IMR-90 (cell line): ENCODE measurements at places on chromosomes 1 and 21.

GRCh38 chr1:25677193-25677773, 60.7 kb downstream of the MAN1C1 start:
- DNase-seq = no peak

DNA sequence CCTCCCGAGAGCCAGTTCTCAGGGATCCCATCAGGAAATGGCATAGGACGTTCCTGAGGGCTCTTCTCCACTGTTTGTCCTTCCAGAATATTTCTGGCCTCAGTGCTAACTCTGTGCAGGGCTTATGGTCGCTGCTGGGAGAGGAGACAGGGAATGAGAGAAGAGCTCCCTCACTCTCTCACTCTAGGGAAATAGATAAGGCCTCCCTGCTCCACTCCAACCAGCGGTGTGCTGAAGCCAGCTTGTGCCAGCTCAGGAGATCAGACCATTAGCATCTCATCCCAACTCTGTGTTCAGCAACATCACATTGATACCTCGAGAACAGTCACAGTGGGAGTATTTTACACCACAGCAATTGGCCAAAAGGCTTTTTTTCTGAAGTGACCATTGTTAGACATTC, 49.2 kb upstream of the ZC3H12A start:
- DNase-seq = no peak

DNA sequence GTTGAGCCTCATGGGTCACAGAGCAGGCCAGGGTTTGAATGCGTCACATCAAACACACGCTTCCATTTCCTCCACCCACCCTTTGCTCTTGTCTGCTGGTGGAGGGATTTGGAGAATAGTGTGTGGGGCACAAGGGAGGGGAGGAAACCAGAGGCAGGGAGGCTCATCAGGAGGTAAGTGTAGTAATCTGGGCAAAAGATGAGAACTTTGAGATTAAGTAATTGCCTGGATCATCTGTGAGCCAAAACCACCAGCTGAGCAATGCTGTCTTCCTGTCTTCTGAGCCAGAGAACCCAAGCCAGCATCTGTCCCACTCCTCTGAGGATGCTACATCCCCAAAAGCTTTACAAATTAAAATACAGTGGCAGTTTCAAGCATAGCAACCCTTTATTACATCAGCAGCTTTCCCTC, 45.2 kb downstream of the C8B start:
- no peak for DNase-seq

- DNase-seq = no peak
These were observed 115.0 kb upstream of the BACE2 start for GRCh38 chr21:41052820-41053555.

DNA sequence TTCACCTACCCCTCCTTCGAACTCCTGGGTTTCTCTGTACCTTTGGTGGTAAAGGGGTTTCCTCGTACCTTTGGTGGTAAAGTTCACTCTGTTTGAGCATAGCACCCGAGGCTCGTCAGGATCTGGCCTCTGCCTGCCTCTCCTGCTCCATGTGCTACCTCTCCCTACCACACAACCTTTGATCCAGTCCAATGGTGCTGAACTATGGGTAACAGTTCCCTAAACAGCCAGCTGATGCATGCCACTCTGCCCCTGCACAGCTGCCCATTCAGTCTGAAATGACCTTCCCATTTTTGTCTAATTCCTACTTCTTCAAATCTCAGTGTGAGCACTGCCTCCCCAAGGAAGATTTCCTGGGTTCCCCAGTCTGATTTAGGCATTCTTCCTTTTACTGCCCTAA, 14.0 kb downstream of the OVAAL start:
- DNase-seq = no peak

DNA sequence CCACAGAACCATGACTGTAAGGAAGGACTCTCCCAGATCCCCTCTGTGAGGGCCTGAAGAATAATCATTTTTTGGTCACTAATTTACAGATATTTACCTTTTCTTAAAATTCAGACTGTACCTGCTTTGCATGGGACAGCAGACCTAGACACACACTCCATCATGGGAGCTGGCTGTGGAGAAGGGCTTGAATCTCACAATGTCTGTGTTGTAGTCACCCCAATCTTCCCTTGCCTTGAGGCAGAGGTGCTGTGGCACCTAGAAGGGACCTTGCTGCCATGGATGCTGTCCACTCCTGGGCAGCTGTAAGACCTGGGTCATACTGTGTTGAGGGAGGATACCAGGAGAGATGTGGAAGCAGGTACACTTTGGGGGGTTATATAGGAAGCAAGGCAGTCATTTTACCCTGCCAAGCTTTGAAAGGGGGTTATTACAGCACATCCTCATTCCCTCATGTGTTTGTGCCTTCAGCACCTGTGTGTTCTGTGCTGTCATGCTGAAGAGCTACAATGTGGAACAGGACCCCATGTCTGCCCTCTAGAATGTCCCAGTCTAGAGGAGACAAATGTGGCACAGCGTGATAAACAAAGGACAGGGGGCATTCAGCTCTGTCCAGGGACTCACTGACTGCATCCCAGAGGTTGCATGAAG, 27.1 kb downstream of the TRAF5 start:
- no peak for DNase-seq

- DNase-seq = peak; percentile 86
These were observed 104.6 kb upstream of the F3 start for GRCh38 chr1:94646141-94646643.

- no peak for DNase-seq
These were observed 183.2 kb upstream of the ZRANB2 start for GRCh38 chr1:71264039-71264438.

- no peak for DNase-seq
These were observed 82.8 kb upstream of the ATP1A1 start for GRCh38 chr1:116290085-116290705.

DNA sequence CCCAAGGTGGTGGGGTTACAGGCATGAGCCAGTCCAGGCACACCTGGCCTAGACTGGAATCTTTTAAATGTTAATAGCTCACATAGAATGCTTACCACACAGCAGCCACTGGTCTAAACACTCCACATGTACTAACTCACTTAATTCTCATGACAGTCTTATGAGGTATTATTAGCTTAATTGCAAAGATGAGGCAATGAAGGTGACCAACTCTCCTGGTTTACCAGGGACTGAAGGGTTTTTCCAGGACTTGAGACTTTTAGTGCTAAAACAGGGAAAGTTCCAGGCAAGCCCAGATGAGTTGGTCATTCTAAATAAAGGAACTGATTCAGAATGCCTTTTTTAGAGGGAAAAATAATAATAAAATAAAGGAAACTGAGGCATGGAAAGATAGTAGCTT, 7.0 kb upstream of the STMN1 start:
- DNase-seq = no peak

- DNase-seq = peak; percentile 70
These were observed 75.0 kb downstream of the ATP6V1G3 start for GRCh38 chr1:198465201-198466144.

DNA sequence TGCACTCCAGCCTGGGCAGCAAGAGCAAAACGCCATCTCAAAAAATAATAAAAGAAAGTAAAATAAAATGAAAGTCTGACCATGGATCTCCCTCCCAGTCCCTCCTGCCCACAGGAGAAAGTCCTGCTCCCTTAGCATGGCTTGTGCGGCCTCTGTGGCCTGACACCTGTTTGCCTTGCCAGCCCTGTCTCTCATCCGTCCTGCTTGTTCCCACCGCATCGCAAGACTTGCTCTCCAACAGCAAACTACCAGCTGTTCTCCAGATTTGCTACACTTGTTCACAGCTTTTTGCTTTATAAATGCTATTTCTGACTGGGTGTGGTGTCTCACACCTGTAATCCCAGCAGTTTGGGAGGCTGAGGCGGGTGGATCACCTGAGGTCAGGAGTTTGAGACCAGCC, 2.7 kb downstream of the ETV3L start:
- no peak for DNase-seq

DNA sequence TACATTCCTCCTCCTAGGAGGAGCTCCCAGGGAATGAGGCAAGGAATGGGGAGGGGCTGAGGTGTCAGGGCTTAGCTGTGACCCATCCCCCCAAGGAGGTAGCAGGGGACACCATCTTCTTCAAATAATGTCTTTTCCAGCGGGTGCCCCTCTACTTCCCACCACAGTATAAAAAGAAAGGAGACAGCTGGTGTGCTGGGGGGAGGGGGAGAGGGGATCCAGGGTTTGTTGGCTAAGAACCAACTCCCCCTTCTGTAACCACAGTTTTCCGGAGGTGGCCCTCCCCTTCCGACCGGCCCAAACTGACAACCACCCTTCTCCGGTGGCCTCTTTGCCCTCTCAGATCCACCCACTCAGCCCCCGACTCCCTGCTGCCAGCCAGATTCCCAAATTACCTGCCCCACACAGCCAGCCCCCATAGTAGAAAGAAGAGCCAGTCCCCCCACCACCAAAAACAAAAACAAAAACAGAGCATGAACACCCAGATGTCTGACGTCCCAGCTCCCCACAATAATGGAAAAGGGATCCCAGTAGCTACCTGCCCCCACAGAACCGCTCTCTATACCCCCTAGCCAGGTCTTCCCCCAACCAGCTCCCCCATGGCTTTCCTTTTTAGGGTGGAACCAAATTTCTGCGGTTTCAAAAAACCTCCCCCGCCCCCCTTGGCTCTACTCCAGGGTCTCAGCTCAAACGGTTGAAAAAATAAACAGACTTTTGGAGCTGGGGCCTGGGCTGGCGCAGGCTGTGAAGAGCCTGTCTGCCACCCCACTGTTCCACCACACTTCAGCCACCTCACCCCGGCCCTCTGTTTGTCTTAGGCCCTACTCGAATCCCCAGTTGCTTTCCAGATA, 2.1 kb downstream of the ARHGEF2 start:
- peak; percentile 75 for DNase-seq

DNA sequence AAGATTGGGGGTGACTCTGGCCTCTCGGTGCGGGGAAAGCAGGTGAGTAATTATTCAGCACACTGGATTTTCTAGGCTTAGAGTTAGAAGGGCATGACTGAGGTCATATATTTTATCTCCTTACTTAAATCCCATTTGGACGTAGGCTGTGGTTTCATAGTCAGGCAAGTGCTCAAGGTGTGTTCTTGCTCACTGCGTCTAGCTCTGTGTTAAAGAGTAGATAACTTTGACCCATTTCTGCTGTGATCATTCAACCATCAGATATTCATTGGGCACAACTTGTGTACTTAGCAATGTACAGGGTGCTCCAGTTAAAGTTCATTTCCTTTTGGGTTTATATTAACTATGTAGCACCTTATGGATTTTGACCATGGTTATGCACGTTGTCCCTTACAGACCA, 14.6 kb downstream of the PFKFB2 start:
- DNase-seq = no peak

GRCh38 chr21:45972716-45973474, 8.7 kb upstream of the COL6A1 start:
- peak; percentile 92 for DNase-seq

- DNase-seq = no peak
These were observed 29.6 kb upstream of the DIPK1A start for GRCh38 chr1:92990828-92991227.

DNA sequence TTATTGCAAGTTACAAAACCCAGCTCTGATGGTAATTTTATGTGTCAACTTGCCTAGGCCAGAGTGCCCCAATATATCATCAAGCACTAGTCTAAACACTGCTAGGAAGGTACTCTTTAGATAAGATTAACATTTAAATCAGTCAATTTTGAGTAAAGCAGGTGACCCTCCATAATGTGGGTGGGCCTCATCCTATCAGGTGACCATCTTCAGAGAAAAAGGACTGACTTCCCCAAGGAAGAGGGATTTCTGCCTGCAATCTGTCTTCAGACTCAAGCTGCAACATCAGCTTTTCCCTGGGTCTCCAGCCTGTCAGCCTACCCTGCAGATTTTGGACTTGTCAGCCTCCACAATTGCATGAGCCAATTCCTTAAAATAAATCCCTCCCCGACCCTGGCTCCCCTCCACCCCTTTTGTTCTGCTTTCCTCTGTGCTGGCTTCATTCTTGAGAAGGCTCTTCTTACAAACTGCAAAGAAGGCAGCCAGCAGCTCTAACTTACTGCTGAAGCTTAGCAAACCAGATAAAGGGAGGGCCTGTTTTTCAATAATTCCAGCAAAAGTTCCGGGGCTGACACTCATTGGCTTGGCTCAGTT, 56.4 kb upstream of the RUNX3 start:
- DNase-seq = no peak

GRCh38 chr1:157574836-157575235, 22.5 kb upstream of the FCRL5 start:
- DNase-seq = no peak

DNA sequence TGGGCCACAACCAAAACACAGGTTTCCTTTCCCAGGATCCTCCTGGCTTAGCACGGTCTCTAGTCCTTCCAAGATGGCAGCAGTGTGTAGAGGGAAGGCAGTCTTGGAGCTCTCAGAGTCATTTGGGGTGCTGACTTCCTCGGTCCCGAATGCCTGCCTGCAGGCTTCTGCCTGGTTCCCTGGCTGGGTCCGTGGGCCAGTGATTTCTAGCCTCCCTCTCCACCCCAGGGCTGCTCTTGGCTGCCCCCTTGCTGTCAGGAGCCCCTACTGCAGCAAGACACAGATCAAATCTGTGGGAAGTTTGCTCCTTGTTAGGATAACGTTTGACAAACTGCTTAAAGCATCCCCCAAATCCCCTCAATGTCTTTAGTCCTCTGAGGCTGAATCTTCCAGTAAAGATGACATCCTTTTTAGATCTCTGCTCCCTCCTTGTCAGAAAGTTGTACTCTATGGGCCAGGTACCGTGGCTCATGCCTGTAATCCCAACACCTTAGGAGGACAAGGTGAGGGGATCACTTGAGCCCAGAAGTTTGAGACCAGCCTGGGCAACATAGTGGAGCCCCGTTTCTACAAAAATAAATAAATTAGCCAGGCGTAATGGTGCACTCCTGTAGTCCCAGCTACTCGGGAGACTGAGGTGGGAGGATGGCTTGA, 272.5 kb downstream of the RRAGC start:
- DNase-seq = no peak
